ENCODE measurements at places on chromosomes 3 and 15.

DNA sequence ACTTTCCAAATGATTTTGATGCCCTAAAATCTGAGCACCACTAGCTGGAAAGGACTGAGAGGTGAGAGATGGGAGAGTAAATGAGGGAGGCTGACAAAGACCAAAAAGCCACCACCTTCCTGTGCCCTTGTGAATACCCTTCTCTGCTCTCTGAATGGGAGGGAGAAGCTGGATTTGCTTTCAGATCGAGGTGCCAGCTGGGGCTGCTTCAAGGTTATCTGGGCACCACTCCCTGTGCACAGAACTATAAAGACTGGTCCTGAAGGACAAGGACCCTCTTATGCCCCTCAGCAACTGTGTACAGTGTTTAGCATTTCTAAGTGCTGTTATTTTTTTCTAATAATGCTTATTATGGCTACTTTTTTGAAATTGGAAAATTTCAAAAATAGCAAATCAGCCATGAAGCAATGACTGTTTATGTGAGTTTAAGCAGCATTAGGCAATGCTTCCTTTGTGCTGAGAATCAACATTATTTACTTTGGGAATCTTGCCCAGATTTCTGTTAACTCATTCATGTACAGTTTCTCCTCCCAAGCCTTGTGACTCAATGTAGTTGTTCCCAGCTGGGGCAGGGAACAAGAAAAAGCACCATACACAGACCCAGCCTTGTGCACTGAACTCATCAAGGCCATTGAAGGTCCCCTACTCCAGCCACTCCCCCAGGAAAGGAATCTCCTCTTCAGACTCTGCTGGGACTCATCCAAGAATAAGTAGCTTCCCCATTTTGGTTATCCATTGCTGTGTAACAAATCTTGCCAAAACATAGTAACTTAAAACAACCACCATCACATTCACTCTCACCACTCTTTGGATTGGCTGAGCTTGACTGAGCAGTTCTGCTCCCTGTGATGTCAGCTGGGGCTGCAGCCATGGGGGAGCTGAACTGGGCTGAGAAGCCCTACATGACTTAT is 37.3 kb upstream of the CDV3 start:
- peak; percentile 96 for DNase-seq

DNA sequence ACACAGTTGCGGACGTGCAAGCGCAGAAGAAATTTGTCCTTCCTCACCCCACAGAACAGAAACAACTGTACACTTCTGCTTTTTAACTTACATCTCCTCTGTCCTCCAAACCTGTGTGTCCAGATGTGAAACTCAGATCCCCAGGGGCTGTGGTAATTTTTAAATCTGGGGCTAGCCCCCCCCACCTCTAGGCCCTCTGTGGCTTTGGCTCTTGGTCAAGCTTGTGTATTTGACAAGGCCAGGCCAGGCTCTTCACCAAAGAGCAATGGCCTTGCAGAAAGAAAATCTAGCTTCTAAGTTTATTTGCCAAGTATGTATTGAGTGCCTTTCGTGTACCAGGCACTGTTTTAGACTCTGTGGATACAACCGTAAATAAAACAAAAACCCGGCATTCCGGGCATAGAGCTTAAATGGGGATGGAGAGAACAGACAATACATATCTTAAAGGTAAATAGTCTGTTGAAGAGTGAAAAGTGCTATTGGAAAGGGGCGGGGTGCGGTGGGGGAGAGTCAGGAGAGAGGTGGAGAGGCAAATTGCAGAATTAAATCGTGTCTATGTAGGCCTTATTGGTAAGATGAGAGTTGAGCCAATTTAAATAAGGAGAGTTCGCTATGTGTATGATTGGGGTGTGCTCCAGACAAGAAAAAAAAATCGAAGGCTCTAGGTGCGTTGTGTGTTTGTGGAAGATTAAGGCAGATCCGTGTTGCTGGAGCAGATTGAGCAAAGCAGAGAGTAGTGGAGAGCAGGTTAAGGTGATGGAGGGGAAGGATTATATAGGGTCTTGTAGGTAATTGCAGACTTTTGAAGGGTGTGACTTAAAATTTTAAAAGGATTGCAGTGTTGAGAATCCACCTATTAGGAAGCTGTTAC is 781 bp upstream of the DPH6 start:
- no peak for DNase-seq

GRCh38 chr3:149610351-149611105 is 47.3 kb downstream of the WWTR1 start:
- DNase-seq, result no peak

DNA sequence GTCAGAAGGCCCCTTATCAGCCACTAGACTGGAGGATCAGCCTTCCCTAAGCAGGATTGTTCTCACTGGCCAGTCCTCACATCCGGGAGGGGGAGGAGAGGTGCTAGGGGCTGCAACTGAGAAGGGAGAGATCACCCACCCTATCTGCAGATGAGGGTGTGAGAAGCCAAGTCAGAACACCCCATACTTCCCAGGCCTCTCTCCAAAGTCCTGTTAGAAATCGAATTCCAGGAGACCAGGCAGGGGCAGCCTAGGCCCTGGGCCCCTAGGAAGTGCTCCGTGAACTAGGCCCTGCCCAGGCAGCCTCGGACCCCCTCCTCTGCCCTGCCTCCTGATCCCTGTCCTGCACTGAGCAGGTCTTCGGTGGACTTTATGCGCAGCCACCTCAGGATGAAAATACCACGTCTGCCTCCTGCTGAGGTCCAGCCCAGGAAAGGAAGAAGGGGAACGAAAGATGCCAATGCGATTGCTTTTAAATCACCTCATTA is 933 bp downstream of the DZIP1L start:
- peak; percentile 51 for DNase-seq

DNA sequence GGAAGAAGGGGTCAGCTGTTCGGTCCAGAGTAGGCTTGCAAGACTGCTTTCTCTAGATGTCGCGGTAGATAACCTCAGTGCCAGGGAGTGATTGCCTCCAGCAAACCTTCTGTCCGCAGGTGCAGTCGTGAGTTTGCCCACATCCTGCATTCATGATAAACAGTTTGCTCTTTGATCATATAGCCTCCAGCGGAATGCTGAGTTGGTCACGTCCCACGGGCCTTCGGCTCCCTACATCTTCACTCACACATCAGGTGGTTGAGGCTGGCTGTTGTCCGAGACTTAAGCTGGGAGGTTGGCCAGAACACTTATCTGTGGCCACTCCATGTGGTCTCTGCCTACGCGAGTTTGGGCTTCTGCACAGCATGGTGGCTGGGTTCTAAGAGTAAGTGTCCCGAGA is 62.1 kb upstream of the NR2C2 start:
- no peak for DNase-seq

DNA sequence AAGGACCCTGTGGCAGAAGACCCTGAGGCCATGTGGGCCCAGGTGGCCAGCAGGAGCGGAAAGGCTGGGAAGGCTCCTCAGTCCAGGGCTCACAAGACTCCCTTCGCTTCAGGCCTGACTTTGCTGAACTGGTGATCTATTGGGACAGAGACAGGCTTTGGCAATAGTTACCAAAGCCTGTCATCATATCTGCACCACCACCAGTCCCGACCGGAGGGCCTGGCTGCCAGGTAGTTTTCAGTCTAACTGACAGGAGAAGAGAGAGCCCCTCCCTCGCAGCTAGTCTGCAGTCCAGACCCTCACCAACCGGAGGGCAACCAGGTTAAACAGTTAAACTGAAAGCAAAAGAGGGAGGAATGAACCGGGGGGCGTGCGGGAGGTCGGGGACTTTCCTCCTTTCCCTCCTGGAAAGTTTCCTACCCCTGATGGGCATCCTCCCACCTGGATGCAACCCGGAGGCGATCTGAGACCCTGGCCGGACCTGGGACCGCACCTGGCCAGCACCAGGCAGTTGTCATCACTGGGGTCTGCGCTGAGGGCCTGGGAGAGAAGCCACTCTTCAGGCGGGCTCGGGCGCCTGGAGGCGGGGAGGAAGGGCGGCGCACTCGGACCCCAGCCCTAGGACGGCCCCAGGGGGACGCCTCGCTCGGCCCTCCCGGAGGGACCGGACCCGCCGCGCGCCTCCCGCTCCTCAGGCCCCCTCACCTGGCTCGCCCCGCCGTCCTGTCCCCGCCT is 435 bp downstream of the RAB27A start:
- DNase-seq, result peak; percentile 60

DNA sequence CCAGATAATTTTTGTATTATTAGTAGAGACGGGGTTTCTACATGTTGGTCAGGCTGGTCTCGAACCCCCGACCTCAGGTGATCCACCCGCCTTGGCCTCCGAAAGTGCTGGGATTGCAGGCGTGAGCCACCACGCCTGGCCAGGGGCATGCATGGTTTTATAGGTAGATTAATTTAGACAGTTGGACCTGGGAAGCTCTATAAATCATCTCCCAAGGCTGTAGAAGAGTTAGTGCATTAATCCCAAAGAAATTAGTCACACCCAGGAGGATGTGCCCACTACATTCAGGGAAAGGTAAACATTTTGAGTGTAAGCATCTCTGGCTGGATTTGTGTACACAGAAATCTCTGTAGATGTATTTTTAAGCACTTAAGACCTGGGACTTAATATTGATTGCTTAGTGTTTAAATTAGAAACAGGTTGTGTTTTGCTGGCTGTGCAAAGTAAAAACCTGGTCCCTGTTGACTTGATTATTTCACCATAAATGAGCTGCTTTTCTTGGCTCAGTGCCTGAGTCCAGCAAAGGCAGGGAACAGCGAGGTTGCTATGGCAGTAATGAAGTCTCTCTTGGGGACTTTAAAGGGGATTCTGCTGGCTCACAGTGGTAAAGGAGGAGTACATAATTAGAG is 19.2 kb downstream of the EXOSC7 start:
- DNase-seq, result peak; percentile 68

DNA sequence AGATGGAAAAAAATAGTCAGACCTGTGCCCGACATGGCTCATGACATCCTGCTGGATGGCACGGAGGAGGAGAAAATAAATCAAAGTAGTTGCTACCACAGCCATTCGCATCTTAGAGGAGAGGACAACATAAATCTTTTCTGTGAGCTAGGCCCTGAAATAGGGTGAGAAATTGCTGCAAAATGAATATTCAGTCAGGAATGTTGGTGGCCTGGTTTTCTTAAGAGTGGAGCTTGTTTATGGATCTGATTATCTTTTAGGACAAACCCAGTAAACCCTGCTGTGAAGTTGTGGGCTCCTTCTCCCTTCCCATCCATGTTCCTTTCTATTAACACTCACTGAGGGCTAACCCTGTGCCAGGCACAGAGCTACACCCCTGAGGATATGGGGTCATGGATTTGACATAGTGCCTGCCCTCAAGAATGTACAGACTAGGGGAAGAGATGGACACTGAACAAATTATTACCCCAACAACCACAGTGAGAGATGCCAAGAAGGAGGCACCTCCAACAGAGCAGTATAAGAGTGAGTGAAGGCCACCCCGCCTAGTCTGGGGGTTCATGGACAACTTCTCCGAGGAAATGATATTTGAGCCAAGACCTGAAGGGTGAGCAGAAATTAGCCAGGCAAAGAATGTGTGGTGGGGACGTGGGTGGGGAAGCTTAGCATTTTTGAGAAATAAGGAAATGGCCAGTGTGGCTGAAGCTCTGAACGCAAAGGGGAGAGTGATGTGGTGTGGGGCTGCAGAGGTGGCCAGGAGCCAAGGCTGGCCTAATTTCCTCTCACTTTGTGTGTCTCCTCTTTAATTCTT is 68.9 kb upstream of the ARL8B start:
- DNase-seq, result peak; percentile 89

DNA sequence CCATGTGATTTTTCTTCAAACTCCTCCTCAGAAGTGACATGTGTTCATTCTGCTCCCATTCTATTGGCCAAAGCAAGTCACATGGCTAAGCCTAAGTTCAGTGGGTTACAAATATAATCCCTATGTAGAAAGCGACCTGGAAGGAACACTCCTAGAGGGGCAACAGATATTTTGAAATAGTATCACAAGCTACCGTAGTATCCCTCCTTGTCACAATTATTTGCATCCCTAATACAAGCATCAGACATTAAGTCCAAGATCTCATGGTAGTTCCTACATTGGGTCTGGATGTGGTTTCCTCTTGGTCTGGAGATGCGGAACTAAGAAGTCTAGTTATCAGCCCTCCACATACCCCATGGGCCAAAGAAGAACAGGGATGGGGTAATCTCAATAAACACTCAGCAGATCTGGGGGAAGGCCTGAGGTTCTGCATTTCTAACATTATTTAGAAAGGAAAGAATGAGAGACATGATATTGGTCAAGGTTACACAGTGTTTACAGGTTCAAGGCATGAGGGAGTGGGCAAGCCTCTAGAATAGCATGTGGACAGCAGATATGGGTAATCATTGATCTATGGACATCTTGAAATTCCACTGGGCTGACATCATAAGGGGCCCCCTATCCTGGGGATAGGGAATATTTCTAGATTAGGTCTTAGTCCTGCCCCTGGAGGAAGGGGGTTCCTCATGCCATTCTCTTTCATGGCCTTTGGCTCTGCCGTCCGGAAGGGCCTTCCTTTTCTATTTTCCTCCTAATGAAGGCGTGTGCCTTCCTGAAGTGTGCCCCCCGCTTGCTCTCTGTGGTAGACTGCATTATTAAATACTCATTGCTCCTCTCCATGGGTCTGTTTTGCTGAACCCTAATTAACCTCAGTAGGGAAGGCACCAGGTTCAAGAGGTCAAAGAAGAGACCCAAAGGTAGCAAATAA is 17.8 kb upstream of the ABHD2 start:
- DNase-seq, result no peak

- peak; percentile 51 for DNase-seq
Observed at GRCh38 chr3:43742920-43743319, 52.2 kb downstream of the ABHD5 start.

GRCh38 chr3:158790901-158791589 is 10.8 kb upstream of the MFSD1 start:
- peak; percentile 92 for DNase-seq

DNA sequence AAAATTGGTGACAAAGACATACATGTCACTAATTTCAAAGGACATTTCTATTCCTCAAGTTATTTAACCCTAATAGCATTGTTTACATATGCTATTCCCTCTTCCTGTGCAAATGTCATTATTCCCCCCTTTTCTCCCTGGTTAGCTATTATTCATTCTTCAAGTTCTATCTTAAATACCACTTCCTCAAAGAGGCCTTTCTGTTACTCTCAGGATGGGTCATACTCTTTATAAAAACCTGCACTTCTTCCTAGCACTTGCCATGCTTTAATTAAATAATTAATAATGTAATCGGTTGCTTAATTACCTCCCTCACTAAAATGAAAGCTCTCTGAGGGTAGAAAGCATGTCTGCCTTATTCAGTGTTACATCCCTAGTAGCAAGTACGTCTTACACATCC is 88.5 kb downstream of the XRN1 start:
- DNase-seq, result no peak

- DNase-seq, result peak; percentile 94
Observed at GRCh38 chr3:171770689-171771620, 39.3 kb downstream of the PLD1 start.

DNA sequence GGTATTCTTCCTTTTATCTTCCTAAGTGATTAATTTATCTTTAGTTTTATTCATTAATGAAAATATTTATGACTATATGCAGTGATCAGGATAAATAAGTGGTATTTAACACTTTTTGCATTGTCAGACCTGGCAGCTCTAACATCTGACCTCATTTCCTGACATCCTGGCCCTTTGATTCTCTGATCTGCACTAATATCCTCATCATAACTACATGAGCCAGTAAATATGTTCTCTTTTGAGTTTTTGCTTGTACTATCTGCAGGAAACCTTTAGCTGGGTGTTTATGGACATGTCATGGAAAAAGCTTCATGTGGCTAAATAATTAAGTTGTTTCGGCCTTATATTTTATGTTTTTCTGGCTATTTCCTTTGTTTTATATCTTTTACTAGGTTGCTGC is 10.5 kb downstream of the NKTR start:
- DNase-seq, result peak; percentile 21

GRCh38 chr3:16871915-16872842 is 12.6 kb upstream of the PLCL2 start:
- peak; percentile 35 for DNase-seq

- peak; percentile 49 for DNase-seq
Observed at GRCh38 chr3:195441476-195441991, 1.3 kb downstream of the ACAP2 start.
